Amygdala (tissue), 56 donors: ENCODE measurements at places on chromosomes 3 and 15.

DNA sequence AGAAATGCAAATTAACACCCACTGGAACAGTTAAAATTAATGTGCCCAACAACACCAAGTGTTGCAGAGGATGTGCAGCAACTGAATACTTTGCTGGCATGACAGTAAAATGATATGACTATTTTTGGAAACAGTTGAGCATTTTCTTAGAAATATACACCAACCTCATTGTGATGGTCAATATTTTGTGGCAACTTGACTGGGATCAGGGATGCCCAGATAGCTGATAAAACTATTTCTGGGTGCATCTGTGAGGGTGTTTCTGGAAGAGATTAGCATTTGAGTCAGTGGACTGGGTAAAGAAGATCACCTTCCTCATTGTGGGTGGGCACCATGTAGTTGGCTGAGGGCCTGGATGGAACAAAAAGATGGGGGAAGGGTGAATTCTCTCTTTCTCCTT is 57.9 kb downstream of the RPLP1 start:
- DNase-seq, result no peak

- no peak for DNase-seq
Measured at GRCh38 chr3:190456770-190457169, 7.1 kb upstream of the TMEM207 start.

- peak; percentile 1 for DNase-seq
Measured at GRCh38 chr3:99472385-99472784, 166.0 kb upstream of the COL8A1 start.

GRCh38 chr15:82699726-82700125 is 9.9 kb downstream of the AP3B2 start:
- DNase-seq, result no peak

GRCh38 chr3:119531151-119531550 is 28.3 kb downstream of the CD80 start:
- DNase-seq, result no peak

- DNase-seq, result no peak
Measured at GRCh38 chr3:19960696-19961095, 13.8 kb downstream of the RAB5A start.
